Urothelium cell line (cell line): ENCODE measurements at places on chromosomes 1 and 21.

GRCh38 chr1:115324649-115325420, 13.2 kb downstream of the NGF start:
- no peak for DNase-seq

DNA sequence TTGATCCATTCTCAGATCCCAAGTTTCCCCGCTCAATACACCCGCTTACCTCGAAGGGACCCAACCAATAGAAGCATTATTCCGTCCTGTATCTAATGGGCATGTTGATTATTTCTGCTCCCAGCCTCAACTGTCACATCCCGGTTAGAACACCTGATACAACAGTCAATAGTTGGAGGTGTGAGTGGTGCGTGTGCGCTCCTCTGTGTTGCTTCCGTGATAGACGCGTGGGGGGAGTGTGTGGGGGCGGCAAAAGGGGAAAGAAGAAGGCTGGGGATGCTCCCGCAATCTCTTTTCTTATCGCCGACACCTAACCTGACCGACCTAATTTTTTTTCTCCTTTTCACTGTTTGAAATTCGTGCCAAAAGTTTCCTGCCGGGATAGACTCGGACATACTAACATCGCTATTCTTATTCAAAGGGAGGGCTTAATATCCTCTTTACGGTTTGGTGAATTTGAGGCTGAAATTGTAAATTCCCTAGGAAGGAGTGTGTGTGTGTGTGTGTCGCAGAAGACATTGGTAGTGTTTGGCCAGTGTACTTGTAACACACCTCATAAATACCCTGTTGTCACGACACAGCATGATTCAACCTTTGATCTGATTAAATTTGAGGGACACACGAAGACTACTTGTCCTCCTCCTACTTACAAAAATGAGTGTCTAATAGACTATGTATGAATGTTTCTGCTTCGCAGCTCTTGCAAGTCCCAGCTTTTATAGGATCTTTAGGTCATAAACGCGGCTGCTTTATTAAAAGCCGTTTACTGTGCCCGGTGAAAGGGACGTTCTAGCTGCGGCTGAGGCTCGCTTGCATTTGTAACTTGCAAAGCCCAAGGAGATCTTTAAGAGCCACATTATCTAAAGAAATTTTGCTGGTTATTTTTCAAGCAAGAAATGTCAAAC, 1.5 kb upstream of the PROX1 start:
- no peak for DNase-seq

DNA sequence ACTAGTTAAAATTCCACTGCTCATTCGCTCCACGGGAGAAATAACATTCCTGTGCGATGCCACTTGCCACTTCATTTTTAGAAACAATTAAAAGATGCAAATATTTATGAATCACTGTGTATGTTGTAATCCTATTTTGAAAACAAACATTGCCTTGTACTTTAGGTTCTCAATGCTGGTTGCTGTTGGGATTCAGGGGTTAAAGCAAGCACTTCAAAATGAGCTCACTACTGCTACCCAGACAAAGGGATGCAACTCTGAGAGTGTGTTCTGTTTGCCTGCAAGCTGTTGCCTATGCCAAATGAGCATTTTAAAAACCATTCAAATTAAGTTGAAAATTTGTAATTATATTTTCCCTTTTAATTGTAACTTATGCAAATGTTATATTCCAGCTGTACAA, 87.5 kb downstream of the RWDD3 start:
- no peak for DNase-seq

DNA sequence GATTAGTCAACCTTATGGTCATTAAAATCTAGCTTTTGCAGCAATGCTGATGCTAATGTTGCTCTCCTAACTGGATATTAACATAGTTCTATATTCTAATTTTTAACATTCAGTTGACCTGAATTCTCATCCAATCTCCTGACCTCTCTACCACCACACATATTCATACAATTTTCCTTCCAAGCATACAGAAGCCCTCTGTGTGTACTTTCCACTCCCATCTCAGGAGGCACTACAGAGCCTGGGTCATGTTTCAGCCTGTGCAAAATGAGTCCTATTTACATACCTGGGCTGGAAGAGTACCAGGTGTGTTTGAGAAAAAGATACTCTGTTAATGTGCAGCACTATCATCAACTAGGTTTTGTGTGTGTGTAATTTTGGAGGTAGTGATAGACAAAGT, 486.3 kb downstream of the NEGR1 start:
- no peak for DNase-seq

DNA sequence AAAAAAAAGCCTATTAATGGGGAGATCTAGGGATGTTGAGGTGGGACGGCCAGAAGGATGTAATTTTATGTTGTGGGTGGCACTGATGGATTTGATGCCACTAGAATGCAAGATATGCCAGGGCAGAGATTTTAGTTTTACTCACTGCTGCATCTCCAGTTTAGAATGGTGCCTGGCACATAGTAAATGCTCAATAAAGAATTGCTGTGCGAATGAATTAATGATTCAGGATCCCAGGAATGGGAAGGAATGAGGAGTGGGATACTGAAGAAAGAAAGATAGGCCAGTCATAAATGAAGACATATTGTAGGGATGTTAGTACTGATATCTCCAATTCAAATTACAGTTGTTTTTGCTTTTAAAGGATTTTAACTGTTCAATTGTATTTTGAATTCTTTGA, 72.6 kb downstream of the CAMTA1 start:
- DNase-seq = no peak

DNA sequence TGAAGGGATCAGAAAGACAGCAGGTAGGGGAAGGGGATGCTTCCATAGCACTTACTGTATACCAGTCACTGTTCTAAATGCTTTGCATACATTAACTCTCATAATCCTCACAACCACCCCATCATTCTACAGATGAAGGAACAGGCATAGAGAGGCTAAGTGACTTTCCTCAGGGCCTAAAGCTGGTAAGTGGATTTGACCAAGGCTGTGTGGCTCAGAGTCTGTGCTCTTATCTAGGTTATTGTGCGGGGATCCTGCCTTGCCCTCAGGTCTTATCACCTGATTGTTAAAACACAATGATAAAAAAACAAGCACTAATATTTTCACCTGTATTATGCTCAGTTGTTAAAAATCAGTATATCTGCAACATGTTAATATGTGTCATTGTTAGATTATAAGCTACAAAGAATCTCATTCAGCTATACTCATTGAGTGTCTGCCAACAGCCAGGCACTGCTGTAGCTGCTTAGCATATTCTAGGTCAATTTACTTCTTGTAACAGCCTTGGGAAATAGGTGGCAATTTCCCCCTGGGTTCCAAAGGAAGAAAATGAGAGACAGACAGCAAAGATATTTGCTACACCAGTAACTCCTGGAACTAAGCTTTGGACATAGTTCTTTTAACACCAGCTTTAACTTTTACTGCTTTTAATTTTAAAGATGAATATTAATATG, 38.6 kb upstream of the RBM15 start:
- no peak for DNase-seq

DNA sequence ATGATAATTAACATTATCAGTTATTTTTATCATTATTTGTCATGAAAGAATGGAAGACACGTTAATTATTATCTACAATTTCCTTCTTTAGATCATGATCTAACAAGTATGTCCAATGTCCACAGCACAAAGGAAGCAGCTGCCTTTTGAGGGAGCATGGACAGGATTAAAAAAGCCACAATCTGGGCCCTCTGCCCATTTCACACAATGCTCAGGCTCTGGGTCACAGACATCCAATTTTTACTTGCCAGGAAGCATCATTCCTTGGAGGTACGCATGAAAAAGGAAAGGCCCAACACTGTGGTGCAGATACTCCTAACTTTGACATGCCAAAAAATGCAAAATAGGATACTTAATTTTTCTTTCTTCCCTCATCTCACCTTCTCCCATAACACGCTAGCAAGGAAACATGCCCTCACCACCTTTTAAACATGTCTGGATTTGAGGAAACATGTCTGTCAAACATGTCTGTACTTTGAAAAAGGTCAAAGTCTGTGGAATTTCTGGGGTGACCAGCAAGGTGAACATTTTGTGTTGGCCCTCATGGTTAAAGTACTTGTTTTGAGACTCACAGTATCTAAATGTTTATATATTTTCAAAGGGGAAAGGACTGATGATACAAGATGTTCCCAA, 40.0 kb downstream of the GADD45A start:
- DNase-seq = peak; percentile 71

- no peak for DNase-seq
Measured at GRCh38 chr1:216448011-216448510, 24.8 kb upstream of the USH2A start.

GRCh38 chr21:42746593-42747275, 93.3 kb downstream of the PDE9A start:
- DNase-seq = no peak

DNA sequence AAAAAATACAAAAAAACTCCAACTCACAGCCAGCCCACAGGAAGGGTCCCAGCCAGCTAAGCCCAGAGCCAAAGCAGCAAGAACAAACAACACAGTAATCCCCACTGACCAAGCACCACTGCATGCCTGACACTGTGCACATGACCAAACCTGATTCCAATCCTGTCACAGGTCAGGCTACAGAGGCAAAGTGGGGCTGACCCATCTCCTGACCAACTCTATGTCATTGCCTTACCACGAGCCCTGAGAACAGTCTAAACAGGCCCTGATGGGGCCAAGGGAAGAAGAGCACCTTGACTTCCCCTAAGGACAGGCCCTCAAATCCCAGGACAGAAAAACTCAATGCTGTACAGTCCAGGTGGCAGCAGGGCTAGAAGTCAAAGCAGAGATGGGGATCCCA, 2.4 kb downstream of the LSS start:
- DNase-seq = no peak

DNA sequence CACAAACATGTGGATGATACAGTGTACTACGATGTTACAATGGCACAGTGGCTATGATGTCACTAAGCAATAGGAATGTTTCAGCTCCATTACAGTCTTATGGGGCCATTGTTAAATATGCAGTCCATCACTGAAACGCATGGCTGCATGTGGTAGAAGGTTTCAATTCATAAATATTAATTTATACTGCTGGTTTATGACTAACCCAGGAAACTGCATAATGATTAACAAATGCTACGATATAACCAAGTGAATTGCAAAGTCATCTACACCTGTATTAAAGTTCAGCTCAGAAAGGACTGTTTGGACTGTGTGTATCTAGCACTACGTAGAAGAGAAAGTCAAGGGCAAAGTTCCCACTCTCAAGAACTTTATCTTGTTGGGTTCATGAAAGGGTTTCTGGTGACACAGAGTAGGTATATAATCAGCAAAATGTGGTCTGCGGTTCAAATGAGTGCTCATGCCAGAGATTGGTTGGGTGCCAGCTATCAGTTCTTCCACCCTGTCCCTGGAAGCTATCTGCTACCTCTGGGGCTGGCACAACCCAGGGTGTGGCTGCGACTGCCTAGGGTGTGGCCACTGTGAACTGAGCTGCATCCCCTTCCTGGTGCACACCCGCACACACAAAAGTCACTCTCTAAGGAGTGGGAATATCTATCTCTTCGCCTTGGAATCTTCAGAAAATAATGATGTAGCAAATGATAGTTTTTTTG, 14.8 kb downstream of the MGST3 start:
- DNase-seq = no peak

DNA sequence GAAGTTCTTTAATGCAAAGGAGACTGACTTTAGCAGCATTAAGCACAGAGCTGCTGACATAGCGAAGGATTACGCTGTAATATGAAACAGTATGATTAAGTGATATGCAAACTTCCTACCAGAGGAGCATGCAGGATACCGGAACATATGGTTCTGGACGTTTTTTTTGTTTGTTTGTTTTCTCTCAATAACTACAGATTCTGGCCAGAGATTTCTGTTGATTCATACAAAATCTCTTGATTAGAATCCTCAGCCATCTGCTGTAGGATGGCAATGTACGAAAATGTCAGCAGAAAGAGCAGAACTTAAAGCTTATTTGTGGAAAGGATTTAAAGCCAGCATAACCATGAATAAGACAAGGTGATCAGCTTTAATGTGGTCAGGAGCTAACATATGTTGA, 970.7 kb downstream of the KCNT2 start:
- DNase-seq = no peak

GRCh38 chr21:34861258-34861657, 187.8 kb downstream of the RUNX1 start:
- DNase-seq = no peak

DNA sequence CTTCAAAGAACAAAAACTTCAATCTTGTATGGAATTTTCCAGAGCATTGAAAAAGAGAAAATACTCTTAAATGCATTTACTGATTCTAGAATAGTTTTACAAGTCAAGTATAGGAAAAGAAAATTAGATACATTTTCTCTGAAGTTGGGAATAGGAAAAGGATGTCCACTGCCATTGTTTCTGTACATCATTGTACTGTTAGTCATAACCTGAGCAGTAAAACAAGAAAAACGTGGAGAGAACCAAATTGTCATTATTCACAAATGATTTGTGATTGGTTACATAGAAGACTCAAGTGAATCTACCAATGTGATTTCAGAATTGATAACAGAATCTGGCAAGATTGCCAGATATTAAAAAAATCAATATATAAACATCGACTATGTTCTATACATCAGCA, 27.4 kb downstream of the PRKACB start:
- DNase-seq = no peak

GRCh38 chr1:22955146-22955545, 17.5 kb downstream of the LACTBL1 start:
- no peak for DNase-seq

DNA sequence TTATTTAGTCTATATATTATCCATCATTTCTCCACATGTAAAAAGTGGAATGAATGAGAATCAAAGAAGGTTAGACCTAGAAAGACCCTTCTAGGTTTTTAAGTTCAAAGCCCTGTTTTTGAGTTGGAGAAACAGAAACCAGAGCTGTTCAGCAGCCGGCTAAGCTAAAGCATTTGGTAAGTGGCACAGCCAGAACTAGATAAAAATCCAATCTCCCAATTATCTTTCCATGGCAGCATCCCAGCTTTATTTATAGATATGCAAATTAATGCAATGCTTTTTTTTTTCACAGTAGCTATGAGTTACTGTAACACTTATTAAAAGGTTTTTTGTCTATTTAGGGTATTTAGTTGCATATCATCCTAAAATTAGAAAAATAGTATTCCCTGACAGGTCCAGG, 85.1 kb downstream of the NIBAN1 start:
- DNase-seq = no peak

DNA sequence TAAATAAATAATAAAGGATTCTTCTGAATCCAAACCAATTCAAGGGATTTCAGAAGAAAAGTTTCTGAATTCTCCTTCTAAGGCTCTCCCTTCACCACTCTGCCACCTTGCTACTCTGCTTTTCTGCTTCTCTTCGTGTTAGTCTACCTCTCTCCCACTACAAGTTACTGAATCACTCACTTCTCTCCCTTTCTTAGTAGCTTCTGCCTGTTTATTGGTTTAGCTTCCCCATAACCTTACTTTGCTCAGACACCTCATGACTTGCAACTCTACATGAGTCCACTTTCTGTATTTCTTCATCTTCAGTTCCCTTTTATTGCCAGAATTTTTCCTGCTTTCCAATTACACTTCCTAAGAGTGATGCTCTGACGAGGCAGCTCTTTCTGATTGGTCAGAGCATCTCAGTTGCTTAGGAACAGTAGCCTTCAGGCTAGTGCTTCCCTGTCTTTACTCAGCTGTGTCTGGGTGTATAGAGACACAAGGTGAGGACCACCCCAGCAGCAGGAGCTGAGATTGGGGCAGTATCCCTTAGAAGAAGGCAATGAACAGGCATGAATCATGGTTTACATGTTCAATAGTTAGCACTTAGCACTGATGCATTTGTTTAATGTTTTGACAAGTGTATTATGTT, 144.6 kb downstream of the SLC30A10 start:
- DNase-seq = no peak

- DNase-seq = no peak
Measured at GRCh38 chr1:113252166-113252565, 138.1 kb upstream of the MAGI3 start.

- peak; percentile 50 for DNase-seq
Measured at GRCh38 chr21:38819719-38820159, 14.0 kb downstream of the ETS2 start.

GRCh38 chr1:21261551-21262292, 28.5 kb downstream of the ECE1 start:
- peak; percentile 85 for DNase-seq
